ENCODE measurements at places on chromosomes 3 and 15.

GRCh38 chr15:28891588-28891987 is 5.8 kb downstream of the APBA2 start:
- DNase-seq = no peak

DNA sequence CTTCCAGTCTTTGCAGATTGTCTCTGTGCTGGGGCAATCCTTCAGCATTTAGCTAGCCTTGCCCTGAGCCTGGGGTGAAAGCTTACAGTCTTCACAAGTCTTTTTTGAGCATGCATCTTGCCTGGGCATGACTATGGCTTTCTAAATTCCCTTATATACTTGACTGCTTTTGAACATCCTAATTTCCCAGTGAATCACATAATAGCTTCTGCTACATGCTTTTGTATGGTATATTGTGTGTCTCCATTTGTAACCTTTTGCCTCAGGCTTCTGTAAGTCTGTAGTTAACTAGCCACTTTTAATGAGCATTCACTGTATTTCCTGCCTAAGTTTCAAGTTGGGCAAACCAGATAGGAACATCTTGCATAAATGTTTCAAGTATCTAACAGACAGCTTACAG is 76.8 kb downstream of the CHCHD4 start:
- DNase-seq = no peak

GRCh38 chr15:75928680-75929608 is 25.3 kb downstream of the FBXO22 start:
- DNase-seq = no peak

- DNase-seq = no peak
These were observed 115.2 kb downstream of the PEX5L start for GRCh38 chr3:179921500-179921899.

GRCh38 chr3:46368569-46368968 is 2.2 kb upstream of the CCR5 start:
- DNase-seq = no peak

GRCh38 chr3:66997560-66998112 is 471 bp upstream of the KBTBD8 start:
- DNase-seq = no peak

GRCh38 chr3:50503504-50504342 is at the start of gene CACNA2D2:
TSS of gene CACNA2D2 (minus strand) at chr3:50503634. CDS start at chr3:50503423, 211 bp downstream.
- DNase-seq = no peak

DNA sequence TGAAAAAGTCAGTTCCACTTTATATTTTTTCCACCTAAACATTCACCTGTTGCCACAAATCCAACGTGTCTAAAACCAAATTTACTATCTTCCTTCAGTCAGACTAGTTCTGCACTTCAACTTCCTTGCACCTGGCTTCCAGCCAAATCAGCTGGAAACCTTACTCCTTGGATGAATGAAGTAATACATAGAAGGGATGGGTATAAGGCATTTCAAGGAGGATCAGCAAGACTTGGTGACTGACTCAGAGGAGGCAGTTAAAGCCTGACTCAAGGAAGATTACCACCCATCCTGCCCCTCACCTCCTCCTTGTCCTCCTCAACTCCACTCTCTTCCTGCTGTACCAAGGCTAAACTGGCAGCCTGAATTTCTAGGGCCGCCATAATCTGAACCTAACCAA is 37.1 kb downstream of the QTRT2 start:
- no peak for DNase-seq

DNA sequence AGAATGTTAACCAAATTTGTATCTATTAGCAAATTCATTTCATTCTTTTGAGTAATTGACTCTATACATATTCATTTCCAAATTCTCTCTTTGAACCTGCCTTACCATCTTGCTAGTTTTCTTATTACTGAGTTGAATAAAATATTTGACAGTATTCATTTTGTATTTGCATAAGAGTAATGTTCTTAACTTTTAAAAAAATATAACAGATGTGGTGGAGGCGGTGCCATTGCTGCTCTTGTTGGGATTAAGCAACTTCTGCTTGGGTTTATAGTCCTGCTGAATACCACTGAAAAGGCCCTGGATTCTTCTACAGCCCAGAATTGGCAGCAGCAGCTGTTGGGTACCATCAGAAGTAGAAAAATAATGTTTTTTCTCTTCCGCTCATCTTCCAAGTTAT is 148.9 kb upstream of the PEX5L start:
- DNase-seq = no peak

GRCh38 chr3:150773616-150774192 is 10.7 kb upstream of the SIAH2 start:
- no peak for DNase-seq

DNA sequence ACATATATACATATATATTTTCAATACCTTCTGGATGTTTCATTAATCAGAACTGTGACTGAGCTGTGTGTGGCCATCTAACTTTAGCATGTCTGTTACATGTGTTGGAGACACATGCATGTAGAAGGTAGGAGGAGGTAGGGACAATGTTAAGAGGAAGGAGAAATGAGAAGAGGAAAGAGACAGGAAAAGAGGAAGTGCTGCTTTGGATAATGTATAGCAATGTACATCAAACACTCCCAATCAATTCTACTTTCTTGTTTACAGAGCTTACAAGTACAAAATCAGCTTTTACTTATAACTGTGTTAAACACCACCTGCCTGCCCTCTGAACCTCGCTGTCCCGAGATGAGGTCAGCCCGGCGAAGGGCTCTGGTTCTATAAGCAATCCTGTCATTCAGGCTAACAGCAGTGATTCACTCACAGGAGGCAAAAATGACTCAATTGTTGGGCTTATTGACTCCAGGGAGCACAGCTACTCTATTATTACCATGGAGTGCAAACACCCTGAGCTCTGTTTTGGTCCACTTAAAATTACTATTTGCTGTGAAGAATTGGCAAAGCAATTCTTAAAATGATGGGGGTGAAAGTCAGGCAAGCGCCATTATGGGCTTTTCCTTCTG is 188.9 kb downstream of the MEIS2 start:
- no peak for DNase-seq

- DNase-seq = no peak
These were observed 444.0 kb downstream of the EPHB1 start for GRCh38 chr3:135238871-135239614.

GRCh38 chr15:78951841-78952238 is 7.0 kb upstream of the CTSH start:
- no peak for DNase-seq

DNA sequence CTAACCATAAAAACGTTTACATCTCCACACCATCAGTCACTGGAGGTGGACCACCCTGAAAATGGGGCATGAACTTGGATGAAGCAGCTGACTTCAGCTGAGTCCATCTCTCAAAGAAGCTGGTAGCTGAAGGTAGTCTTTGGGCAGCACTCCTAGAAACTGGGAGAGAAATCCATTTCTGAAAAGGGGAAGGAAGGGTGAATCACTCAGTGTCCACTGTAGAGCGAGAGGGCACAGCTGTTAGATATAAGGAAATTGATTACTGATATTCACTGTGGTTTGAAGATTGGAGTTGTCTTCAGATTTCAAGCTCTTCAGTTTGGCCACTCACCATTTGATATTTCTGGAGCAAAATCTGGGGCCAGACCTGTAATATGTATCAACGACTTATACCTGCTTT is 499.0 kb upstream of the UBE2E2 start:
- no peak for DNase-seq

- DNase-seq = no peak
These were observed 172.2 kb downstream of the LPP start for GRCh38 chr3:188326111-188326510.

DNA sequence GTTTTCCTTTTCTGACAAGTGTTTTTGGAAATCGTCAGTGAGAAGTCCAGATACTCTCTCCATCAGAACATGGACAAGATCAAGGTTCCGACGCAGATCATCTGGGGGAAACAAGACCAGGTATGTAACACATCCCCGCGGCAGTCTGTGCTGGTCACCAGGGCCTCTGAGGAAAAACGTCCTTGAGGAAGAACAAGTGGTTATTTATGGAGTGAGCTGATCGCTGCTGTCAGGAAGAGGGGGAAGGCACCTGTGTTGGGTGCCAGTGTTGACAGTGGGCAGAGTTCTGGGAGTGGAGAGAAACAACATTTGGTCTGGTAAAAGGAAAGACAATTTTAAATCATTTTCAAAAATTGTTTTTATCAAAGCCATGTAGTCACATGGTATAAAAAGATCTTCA is 20.7 kb upstream of the RPP14 start:
- DNase-seq = no peak

- DNase-seq = no peak
These were observed 222.1 kb upstream of the ADAMTS9 start for GRCh38 chr3:64909757-64910467.

DNA sequence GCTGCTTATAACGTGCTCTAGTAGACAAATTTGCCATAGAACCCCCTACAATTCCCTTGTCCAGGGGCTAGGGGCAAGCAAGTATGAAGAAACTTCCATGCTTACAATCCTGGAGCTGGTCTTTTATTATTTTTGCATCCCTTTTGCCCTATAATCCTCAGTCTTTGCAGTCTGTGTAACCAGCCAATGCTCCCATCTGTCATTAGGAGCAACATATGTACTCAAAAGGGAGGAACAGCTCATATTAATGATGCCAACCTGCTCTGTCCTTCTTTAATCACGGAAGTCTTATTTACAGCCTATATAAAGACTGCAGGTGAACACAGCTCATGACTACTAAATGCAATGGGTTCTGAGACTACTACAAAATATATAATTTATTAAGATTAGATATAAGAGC is 263.3 kb downstream of the ZIC1 start:
- no peak for DNase-seq

- DNase-seq = no peak
These were observed 8.2 kb downstream of the GRIP2 start for GRCh38 chr3:14531856-14532395.

GRCh38 chr3:25056803-25057351 is 371.2 kb upstream of the RARB start:
- no peak for DNase-seq

GRCh38 chr3:78799681-78800080 is 968.1 kb downstream of the ROBO1 start:
- DNase-seq = no peak

DNA sequence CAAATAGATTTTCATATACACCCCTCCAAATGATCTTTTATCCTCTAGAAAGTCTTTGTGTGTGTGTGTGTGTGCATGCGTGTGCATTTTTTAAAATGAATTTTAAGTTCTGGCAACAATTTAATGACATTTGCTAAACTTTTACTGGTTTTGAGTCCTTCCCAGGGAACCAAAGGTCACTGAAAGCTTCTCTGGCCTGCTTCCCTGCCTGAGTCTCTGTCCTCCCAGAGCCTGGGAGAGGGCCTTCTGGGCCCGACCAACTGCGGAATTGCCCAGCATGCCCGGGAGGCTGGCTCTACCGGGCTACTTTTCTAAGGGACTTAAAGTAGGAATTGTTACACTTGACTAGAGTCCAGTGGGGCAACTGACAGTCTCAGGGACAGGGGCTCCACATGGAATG is 7.4 kb upstream of the RBPMS2 start:
- no peak for DNase-seq

GRCh38 chr3:31840252-31840651 is 140.8 kb downstream of the OSBPL10 start:
- DNase-seq = no peak

DNA sequence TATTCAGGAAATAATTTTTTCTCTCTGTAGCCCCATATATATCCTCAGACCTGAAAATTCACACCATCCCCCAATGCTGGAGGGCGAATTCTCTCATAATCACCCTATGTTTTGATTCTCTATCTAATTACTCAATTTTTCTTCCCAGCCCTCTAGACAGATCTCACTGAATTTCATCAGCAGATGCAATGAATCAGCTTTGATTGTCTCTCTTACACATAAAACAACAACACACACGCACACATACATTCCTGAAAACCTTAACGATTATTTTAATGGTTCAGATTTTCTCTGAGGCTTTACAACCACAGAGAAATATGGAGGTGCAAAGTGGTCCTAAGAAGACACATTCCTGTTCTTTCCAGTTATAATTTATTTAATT is 11.1 kb downstream of the RBMS3 start:
- no peak for DNase-seq

- no peak for DNase-seq
These were observed 47.7 kb downstream of the CYP19A1 start for GRCh38 chr15:51290720-51291119.

GRCh38 chr3:90092994-90093393 is 985.6 kb downstream of the EPHA3 start:
- no peak for DNase-seq

DNA sequence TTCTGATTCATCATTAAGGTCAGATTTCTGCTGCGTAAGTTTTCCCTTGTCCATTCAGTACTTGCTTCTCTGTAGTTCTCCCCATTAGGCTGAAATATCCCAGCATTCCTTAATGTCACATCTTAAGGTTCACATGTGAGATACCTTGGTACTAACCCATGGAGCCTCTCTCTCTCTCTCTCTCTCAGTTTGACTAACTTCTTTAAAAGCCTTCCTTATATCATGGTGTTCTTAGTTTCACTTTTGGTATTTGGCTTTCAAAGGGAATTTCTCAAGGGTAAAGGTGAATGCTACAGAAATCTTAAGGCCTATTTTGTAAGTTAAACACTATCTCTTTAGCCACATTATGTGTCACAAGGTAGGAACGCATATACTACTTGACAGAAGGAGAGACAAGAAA is 427.3 kb upstream of the ZNF717 start:
- DNase-seq = no peak

GRCh38 chr3:25648925-25649830 is 15.5 kb downstream of the TOP2B start:
- no peak for DNase-seq

- no peak for DNase-seq
These were observed 10.0 kb downstream of the RAD18 start for GRCh38 chr3:8953313-8953712.

GRCh38 chr3:23444386-23444785 is 241.3 kb downstream of the UBE2E2 start:
- no peak for DNase-seq

- DNase-seq = no peak
These were observed 149.8 kb downstream of the APBA2 start for GRCh38 chr15:29035336-29036285.

GRCh38 chr15:61556037-61556648 is 327.0 kb upstream of the RORA start:
- DNase-seq = no peak

- DNase-seq = no peak
These were observed 28.8 kb downstream of the RAB8B start for GRCh38 chr15:63218100-63218808.

GRCh38 chr15:27179789-27180188 is 208.8 kb downstream of the GABRG3 start:
- no peak for DNase-seq

DNA sequence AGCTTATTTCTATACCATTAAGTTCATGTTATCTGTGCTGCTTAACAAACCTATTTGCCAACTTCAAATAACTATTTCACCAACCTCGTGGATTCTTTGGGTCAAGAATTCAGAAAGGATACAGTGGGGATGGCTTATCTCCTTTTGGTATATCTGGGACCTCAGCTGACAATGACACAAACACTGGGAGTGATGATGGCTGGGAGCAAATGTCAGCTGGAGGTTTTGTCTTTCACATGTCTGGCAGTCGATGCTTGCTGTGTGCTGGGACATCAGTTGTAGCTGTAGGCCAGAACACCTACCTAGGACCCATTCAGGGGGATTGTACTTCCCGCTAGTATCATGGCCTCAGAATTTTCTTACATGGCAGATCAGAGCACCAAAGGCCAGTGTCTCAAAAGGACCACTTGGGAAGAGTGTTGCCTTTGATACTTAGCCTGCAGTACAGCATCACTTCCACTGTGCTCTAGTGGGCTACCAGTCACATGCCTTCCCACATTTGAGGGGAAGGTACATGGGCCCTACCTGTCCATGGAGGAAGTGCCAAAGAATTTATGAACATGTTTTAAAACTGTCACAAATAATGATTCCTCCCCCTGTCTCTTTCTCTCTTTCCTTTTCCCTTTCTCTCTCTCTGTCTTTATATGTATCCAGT is 23.7 kb upstream of the FAM98B start:
- no peak for DNase-seq
